ENCODE measurements at places on chromosomes 1 and 21.

DNA sequence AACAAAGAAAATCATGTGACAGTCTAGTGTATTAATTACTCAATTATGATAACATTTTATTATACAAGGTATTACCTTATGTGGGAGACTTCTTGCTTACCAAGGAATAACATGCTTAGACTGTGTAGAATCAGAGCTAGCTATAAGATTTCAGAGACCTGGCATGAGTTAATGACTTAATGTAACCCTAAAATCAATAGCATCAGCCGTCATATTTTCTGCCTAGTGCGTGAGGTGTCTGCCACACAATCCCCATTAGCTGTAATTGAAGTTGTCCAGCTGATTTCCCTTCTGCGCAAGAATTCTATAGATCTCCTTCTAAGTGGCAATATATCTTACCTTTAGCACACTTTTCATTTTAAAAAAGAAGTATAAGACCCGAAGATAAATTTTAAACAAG is 28.8 kb downstream of the CHODL start:
- no peak for DNase-seq

DNA sequence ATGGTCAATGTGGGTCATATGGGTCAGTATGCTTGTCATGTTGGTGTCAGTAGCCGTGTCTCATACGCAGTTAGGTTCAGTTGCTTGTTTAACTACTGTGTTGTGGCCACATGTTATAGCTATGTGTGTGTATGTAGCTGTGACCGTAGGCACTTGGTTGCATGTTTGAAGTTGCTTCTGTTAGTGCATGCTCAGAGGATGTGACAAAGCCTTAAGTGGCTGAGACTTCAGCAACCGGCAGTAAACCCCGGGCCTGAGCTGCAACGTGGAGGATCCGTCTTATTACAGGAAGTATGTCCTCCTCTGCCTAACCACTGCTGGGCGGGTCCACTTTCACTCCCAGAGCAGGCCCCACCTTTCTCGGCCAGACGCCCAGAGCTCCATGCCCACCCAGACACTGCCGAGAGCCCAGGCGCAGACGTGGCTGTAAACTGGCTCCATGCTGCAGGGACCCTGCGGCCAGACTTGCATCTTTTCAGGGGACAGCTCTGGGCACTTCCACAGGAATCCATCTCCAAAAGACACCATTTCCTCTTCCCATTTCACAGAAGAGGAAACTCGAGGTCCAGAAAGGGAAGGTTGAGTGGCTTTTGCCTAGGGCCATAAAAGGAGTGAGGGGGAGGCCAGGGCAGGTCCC is 2.2 kb downstream of the TCEA3 start:
- DNase-seq: peak; percentile 75

GRCh38 chr1:60697204-60697994 is 385.0 kb upstream of the NFIA start:
- no peak for DNase-seq

GRCh38 chr1:206982216-206982615 is 12.0 kb upstream of the FCAMR start:
- DNase-seq: no peak

DNA sequence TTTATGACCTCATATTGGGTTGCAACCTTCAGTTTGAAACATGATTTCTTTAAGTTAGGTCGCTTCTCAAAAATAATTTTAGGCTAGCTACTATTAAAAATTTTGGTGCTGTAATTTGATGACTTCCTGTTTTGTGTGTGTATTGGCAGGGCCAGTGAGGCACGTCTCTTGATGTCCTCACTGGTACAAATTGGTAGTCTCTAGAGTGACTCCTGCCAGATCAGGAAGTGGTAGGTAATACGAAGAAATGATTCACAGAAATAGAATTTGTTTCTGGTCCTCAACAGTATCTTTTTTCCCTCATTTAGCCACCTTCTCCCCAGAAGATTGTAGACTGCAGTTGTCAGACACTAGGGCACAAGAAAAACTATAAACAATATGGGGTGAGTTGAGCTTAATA is 120.9 kb upstream of the KIAA1614 start:
- DNase-seq: no peak

- DNase-seq: no peak
Measured at GRCh38 chr1:190049314-190049713, 428.4 kb downstream of the BRINP3 start.

DNA sequence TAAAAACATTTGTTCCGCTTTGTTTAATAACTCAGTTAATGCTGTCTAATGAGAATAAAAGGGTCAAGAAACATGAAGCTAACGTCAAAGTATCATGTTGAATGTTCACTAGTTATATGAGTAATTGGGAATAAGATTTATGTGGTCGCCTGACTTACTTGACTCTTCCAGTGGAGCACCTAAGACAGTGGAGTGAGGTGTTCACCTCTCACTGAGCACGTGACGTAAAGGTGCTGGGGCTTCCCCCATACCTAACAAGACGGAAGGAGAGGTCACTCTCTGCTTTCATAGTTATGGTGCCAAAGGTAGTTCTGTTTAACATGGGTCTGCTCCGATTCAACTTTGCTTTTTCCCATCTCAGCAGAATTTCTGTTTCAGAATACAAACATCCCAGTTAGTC is 686 bp downstream of the KMO start:
- DNase-seq: no peak

DNA sequence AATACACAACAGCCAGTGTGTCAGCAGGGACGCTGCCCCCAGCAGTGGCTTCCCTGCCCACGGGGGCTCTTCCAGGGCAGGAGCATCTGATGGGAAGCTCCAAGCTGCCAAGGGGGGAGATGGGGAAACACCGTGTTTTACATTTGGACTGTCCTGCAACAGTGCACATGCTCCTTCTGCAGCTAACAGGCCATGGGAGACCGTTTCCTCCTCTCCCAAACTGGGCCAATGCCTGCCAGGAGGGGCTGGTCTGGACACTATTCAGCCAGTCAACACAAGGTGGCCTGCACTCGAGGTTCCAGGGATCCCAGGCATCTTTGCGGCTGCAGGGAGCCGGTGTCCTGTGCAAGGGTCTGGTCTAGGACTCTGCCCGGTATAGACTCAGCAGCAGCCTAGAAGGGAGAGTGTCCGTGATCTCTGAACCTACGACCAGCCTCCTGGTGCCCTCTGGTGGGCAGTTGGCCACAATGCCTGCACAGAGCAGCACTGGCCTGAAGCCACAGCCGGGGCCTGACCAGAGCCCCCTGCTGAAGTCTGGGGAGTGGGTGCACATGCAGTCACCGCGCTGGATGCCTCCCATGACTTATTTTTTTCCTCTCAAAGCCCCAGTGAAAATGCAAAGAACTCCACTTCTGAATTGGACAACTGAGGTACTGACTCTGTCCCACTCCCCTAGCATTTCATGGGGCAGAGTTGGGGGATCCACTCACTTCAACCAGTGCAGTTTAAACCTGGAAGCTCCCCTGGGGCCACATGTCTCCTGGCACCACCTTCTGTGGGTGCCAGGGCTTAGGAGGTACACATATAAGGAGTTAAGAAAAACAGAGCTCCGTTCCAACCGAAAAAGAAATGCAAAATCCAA is 33.3 kb downstream of the RCC2 start:
- peak; percentile 7 for DNase-seq
